ENCODE measurements at places on chromosomes 4 and X.

DNA sequence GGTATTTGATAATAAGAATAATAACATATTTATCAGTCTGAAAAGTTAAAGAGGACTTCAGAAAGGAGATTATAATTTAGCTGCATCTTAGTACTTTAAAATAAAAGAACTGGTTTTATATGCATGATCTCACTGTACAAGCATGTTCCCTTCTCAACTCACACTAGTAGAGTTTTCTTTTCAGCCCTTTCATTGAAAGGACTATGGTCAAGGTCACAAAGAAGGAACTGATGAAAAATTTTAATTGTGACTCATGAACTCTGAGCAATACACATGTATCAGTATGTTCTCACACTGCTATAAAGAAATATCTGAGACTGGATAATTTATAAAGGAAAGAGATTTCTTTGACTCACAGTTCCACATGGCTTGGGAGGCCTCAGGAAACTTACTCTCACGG, 73.7 kb upstream of the NDST4 start:
- H3K27ac ChIP-seq: no peak overlapping the region
- H3K4me3 ChIP-seq: no peak overlapping the region
- no peak for DNase-seq
- no peaks in the 10 kb centered on the region for H3K27me3 ChIP-seq
- no peaks in the 10 kb centered on the region for H3K4me1 ChIP-seq

GRCh38 chr4:10183462-10183861, 66.9 kb upstream of the WDR1 start:
- no peaks in the 10 kb centered on the region for H3K36me3 ChIP-seq
- no peak for DNase-seq
- H3K27me3 ChIP-seq: no peaks in the 10 kb centered on the region

DNA sequence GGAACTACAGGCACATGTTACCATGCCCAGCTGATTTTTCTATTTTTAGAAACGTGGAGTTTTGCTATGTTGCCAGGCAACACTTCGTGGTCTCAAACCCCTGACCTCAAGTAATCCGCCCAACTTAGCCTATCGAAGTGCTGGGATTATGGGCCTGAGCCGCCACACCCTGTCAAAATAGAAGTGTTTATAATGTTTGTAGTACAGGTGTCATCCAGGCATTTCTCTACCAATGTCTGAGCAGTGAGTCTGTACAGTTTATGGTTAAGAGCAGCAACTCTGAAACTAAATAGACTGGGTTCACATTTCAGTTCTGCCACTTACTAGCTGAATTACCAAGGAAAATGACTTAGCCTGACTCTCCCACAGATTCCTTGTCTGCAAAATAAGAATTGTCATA, 460.4 kb upstream of the GALNT7 start:
- no peaks in the 10 kb centered on the region for H3K4me1 ChIP-seq
- DNase-seq: no peak

DNA sequence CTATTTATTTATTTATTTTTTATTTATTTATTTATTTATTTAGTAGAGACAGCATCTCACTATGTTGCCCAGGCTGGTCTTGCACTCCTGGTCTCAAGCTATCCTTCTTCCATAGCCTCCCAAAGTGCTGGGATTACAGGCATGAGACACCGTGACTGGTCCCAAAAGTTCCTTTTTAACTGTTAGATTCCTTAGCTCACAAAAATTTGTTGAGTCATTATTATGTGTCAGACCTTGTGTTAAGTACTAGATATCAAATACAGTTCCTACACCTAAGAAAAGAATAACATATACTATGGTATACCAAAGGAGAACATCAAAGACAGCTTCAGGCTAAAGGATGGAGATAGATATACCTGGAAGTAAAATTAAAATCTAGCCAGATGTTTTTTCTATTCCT, 11.6 kb downstream of the FGA start:
- H3K27ac ChIP-seq: no peak overlapping the region
- H3K36me3 ChIP-seq: no peaks in the 10 kb centered on the region
- H3K27me3 ChIP-seq: peaks cover 6% of the 10 kb centered on the region

GRCh38 chr4:75194180-75194579, 261.3 kb downstream of the PARM1 start:
- no peaks in the 10 kb centered on the region for H3K36me3 ChIP-seq
- H3K27ac ChIP-seq: no peak overlapping the region
- H3K4me1 ChIP-seq: no peaks in the 10 kb centered on the region
- no peak overlapping the region for H3K4me3 ChIP-seq
- DNase-seq: no peak

DNA sequence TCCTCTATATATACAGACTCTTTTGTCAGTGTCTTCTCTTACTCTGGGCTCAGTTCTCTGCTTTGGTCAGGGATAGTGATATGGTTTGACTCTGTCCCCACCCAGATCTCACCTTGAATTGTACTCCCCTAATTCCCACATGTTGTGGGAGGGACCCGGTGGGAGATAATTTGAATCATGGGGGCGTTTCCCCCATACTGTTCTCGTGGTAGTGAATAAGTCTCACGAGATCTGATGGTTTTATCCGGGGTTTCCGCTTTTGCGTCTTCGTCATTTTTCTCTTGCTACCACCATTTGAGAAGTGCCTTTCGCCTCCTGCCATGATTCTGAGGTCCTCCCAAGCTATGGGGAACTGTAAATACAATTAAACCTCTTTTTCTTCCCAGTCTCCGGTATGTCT, 144.4 kb downstream of the GLUD2 start:
- no peaks in the 10 kb centered on the region for H3K4me1 ChIP-seq
- no peaks in the 10 kb centered on the region for H3K36me3 ChIP-seq
- no peak for DNase-seq
- no peaks in the 10 kb centered on the region for H3K27me3 ChIP-seq
- H3K4me3 ChIP-seq: no peak overlapping the region
- no peak overlapping the region for H3K27ac ChIP-seq

DNA sequence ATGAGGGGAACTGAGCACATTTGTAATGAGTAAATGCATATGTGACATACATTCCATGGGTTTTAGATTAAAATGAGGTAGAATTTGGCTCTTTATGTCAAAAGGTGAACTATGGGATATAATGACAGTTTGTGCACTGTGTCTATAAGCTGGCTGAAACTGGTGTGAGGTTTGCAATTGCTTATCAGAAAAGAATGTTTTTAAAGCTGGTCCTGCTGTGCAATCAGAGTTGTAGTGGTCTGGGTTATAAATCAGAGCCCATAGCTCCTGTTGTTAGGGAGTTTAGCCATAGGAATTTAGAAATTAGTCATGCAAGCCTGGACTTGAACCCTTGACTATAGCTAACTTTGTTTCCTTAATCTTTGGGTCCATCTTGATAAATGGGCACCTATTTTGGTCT, 23.1 kb upstream of the GATB start:
- H3K4me1 ChIP-seq: no peaks in the 10 kb centered on the region
- no peak overlapping the region for H3K27ac ChIP-seq
- H3K36me3 ChIP-seq: no peaks in the 10 kb centered on the region
- DNase-seq: no peak
- H3K4me3 ChIP-seq: no peak overlapping the region

GRCh38 chrX:49233887-49234555, 881 bp upstream of the CACNA1F start:
- DNase-seq: no peak
- no peaks in the 10 kb centered on the region for H3K4me1 ChIP-seq
- no peak overlapping the region for H3K27ac ChIP-seq
- peaks cover 6% of the 10 kb centered on the region for H3K27me3 ChIP-seq

DNA sequence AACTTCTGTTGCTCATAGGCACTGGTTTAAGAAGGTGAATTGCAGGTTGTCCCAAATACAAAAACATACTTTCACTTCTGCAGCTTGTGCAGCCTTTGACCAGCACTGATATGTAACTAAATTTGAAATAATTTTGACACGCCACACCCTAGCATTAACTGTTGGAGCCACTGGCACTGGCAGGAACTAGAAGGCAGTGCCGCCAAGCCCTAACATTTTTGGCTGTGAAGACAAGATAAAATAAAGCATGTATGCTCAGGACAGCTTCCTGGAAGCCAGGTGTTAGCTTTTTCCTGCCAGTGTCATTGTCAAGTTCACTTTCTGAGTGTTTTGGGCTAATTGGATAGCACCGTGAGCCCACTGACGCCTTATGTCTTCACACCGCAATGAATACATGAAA, 65.3 kb upstream of the FBXW7 start:
- H3K4me1 ChIP-seq: no peaks in the 10 kb centered on the region
- no peak for DNase-seq
- no peaks in the 10 kb centered on the region for H3K27me3 ChIP-seq
- no peak overlapping the region for H3K27ac ChIP-seq
- H3K4me3 ChIP-seq: no peak overlapping the region

DNA sequence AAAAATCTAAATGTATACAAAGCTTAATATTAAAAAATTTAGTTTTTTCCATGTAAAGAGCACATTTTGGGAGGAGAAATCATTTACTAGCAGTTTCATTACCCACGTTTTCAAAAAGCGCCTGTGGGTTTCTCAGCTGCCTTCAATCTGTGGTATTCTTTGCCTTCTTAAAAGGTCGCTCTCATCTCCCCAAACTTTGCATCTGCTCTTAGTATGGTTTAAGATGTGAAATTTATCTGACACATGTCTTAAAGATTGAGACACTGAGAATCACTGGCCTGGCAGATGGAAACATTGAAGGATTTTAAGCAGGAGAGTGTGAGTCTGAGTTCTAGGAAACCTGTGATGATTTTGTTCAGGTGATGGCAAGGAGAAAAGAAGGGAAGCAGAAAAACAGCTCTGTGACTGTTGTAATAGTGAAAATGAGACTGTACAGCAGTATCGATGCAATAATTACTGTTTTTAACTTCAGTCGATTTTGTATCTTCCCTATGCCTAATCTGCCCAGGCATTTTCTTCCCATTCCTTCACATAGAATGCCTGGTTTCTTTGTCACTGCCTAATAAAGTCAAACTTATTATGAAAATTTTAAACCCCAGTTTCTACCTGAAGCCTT, 75.9 kb downstream of the PAQR3 start:
- H3K4me1 ChIP-seq: no peaks in the 10 kb centered on the region
- H3K36me3 ChIP-seq: no peaks in the 10 kb centered on the region
- no peaks in the 10 kb centered on the region for H3K27me3 ChIP-seq
- H3K27ac ChIP-seq: no peak overlapping the region

GRCh38 chrX:42102586-42103282, 179.4 kb upstream of the CASK start:
- H3K27me3 ChIP-seq: no peaks in the 10 kb centered on the region
- H3K36me3 ChIP-seq: no peaks in the 10 kb centered on the region
- H3K27ac ChIP-seq: no peak overlapping the region

GRCh38 chr4:183409483-183409882, 35.0 kb upstream of the CDKN2AIP start:
- H3K27ac ChIP-seq: no peak overlapping the region
- H3K27me3 ChIP-seq: no peaks in the 10 kb centered on the region
- no peak overlapping the region for H3K4me3 ChIP-seq
- no peaks in the 10 kb centered on the region for H3K36me3 ChIP-seq
- H3K4me1 ChIP-seq: no peaks in the 10 kb centered on the region
- DNase-seq: no peak

DNA sequence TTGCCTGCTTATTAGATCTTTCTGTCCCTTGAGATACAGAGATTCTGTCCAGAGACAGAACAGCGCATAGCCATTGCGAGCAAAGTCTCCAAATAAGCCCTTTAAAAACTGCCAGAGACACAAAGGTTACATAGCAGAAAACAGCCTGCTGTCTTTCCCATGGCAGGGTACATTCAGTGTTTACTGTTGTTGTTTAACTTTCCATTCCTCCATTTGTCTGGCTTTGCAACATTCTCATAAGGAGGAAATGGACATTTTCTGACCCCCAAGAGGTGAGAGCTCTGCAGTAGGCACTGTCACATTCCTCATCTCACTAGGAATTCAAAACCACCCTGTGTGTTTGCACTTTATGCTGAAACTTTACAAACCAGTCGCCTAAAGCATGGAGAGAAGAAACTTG, 48.3 kb downstream of the PDE5A start:
- H3K27me3 ChIP-seq: no peaks in the 10 kb centered on the region
- H3K36me3 ChIP-seq: no peaks in the 10 kb centered on the region
- H3K4me1 ChIP-seq: no peaks in the 10 kb centered on the region
- no peak overlapping the region for H3K4me3 ChIP-seq
- no peak overlapping the region for H3K27ac ChIP-seq

- no peaks in the 10 kb centered on the region for H3K4me1 ChIP-seq
- DNase-seq: no peak
- peaks cover 4% of the 10 kb centered on the region for H3K36me3 ChIP-seq
- H3K4me3 ChIP-seq: no peak overlapping the region
- H3K27ac ChIP-seq: no peak overlapping the region
- no peaks in the 10 kb centered on the region for H3K27me3 ChIP-seq
Observed at GRCh38 chr4:102541697-102542096, 40.5 kb downstream of the NFKB1 start.

DNA sequence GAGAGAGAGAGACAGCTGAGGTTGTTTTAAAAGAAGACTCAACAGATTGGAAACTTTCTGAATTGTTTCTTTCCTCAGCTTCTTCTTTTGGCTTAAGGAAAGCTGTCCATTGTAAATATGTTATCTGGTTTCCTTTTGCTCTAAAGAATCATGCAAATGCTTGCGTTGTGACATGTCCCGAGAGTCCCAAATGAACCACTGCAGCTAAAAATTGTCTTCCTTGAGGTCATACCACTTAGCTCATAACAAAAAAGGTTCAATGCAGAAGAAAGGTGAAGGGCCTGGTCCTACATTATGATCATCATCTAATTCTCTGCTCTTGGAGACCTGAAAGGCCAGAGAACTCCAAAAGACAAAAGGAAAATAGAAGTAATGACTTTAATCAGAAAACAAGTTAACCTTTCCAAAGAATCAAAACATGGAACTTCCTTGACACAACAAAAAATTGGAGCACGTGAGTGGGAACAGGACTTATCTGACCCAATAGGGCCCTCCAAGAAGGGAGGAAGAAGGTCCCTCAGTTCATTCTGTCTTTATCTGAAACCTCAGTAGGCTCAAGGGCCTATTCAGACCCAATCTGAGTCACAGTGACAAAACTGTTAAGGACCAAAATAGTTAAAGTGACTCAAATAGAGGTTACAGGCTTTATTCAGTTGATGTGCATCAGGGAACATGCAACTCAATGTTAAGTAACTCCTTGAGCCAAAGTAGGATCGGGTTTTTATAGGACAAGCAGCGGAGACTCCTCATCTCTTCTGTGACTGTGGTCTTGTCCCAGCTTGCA, 14.7 kb upstream of the VSIG1 start:
- H3K4me3 ChIP-seq: no peak overlapping the region
- H3K36me3 ChIP-seq: no peaks in the 10 kb centered on the region
- no peak overlapping the region for H3K27ac ChIP-seq
- no peak for DNase-seq
- H3K27me3 ChIP-seq: peaks cover 3% of the 10 kb centered on the region

GRCh38 chr4:127140306-127140705, 492.5 kb upstream of the INTU start:
- H3K4me3 ChIP-seq: no peak overlapping the region
- no peaks in the 10 kb centered on the region for H3K36me3 ChIP-seq
- no peak for DNase-seq
- no peaks in the 10 kb centered on the region for H3K4me1 ChIP-seq

GRCh38 chrX:49053223-49054072, 5.4 kb upstream of the CCDC120 start:
- peak; percentile 52 for DNase-seq
- H3K27me3 ChIP-seq: no peaks in the 10 kb centered on the region
- H3K4me1 ChIP-seq: no peaks in the 10 kb centered on the region
- H3K4me3 ChIP-seq: no peak overlapping the region
- no peaks in the 10 kb centered on the region for H3K36me3 ChIP-seq

- no peak overlapping the region for H3K27ac ChIP-seq
- no peaks in the 10 kb centered on the region for H3K4me1 ChIP-seq
- no peak overlapping the region for H3K4me3 ChIP-seq
- DNase-seq: no peak
Observed at GRCh38 chrX:109959356-109959871, 43.5 kb upstream of the TMEM164 start.

- peak within 1 kb of the TSS; percentile 76 for H3K27ac ChIP-seq
- H3K4me3 ChIP-seq: peak within 1 kb of the TSS; percentile 43
- no peaks in the 10 kb centered on the region for H3K27me3 ChIP-seq
- H3K36me3 ChIP-seq: no peaks in the 10 kb centered on the region
Observed at GRCh38 chr4:38804654-38805295, at the start of gene TLR1. Gene TLR1 (minus strand): TSS chr4:38804791. CDS start chr4:38798831, 5,960 bp downstream.

Measured in adrenal gland (tissue), 19 donors.